ENCODE measurements at places on chromosomes 11 and 22.

DNA sequence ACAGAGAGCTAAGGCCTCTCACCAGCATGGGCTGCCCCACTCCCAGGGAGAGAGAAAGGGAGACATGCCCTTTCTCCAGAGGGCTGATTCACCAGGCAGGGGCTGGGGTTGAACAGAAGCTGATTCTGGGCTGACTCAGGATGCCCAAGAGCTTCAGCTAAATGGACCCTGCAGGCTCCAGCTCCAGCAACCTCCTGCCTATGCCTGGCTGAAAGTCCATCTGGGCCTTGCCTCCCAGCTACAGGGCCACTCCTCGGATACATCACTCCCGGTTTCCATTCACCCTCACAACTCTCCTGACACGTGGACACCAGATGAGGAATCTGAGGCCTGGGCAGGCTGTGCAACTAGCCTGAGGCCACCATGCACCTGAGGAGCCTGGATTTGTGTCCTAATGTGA, 215.5 kb downstream of the BUD13 start:
- DNase-seq: no peak

DNA sequence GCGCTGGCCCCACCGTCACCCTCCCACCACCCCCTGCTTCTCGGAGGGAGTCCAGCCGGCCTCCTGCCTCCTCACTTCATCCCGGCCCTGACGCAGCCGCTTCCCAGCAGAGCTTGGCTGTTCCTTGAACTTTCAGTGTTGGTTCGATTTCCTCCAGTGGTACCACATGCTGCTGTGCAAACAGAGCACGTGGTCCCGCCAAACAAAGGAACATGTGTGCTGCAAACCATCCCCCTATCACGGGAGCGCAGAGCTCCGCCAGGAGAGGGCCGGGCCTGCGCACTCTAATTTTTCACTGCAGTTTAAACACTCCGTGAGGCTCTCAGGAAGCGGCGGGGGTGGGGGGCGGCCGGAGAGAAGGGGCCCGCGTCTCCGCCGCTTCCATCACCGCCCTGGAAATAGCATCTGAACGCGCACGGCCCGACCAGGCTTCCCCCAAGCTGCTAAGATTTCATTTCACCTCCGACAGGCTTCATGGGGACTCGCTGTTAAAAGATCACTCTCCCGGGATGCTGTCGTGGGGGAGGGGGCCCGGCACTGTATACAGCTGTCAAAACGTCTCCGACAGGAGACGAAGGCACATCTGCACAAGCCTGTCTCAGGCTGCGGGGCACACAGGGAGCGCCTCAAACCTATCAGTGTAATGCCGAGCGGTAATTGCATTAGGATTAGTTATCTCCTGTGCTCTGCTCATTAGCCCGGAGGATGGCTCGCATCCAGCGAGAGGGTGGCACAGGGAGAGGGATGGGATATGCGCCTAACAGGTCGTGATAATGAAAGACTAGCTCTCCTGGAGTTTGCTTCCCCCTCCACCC, 269.9 kb upstream of the SORL1-AS1 start:
- no peak for DNase-seq

DNA sequence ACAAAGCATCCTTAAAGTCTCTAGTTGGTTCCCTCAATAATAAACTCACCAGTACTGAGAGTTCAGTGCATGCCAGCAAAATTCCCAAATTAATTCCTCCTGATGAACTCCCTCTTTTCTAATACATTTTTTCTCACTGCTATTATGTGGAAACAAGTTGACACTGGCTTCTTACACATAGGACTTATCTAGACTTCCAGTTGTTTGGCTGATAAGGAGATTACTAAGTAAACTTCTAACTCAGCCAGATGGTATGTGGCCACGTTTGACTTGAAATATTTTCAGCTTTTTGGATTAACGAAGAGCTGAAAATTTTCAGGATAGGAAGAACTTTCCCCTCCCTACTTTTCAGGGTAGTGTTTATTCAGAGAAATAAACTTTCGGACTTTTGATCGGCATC, 1154.2 kb upstream of the TENM4 start:
- no peak for DNase-seq

GRCh38 chr11:74749127-74749964, 697 bp downstream of the RNF169 start:
- DNase-seq: peak; percentile 42
